ENCODE measurements at places on chromosomes 13 and 19.

- no peak for DNase-seq
Observed at GRCh38 chr19:3499738-3500428, 591 bp downstream of the DOHH start.

GRCh38 chr19:14769201-14769600, 9.2 kb downstream of the ADGRE2 start:
- no peak for DNase-seq

- no peak for DNase-seq
Observed at GRCh38 chr13:93368718-93369117, 142.1 kb downstream of the GPC6 start.

GRCh38 chr13:51729866-51730553, 74.0 kb downstream of the DHRS12 start:
- no peak for DNase-seq

DNA sequence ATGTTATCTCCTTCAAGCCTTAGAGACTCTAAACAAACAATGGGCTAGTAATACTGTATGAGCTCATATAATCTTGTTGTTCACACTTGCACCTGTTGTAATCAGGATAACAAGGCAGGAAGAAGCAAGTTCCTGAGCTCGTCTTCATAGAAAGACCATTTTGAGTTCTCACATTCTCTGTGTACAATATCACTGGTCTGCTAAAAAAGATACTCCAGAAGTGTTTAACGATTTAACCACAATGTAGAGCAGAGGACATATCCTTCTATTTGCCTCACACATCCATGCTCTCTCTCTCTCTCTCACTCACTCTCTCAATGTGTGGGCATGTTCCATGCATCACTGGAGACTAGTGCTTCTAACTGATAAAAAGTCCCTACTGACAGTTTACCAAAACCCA, 122.9 kb downstream of the MIPEP start:
- no peak for DNase-seq

DNA sequence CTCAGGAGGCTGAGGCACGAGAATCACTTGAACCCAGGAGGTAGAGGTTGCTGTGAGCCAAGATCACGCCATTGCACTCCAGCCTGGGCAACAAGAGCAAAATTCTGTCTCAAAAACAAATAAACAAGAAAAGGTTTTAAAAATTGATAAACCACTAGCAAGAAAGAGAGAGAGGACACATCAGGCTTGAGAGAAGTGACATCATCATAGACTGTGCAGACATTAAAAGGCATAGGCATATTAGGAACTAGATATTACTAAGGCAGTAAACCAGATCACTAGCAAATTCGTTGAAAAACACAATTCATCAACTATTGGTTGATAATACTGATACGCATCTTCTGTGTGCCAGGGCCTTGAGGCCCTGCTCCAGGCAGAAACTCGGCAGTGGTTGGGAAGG, 7.7 kb downstream of the A1BG start:
- no peak for DNase-seq

DNA sequence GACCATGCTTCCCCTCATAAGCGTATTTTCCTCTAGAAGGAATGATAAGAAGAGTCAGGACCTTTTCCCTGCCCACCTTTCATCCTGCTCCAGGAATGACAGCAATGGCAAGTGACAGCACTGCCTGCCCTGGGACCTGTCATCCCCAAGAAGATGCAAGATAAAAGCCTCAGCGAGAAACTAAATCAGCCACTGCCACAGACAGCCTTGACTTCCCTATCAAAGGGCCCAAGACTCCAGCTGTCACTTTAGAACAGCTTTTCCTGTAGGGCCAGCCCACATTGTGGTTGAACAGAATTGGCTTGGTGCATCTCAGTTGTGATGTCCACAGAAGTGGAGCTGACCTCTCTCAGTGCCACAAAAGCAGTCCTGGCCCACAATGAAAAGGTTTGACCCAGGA, 1.1 kb downstream of the RAB8A start:
- no peak for DNase-seq

DNA sequence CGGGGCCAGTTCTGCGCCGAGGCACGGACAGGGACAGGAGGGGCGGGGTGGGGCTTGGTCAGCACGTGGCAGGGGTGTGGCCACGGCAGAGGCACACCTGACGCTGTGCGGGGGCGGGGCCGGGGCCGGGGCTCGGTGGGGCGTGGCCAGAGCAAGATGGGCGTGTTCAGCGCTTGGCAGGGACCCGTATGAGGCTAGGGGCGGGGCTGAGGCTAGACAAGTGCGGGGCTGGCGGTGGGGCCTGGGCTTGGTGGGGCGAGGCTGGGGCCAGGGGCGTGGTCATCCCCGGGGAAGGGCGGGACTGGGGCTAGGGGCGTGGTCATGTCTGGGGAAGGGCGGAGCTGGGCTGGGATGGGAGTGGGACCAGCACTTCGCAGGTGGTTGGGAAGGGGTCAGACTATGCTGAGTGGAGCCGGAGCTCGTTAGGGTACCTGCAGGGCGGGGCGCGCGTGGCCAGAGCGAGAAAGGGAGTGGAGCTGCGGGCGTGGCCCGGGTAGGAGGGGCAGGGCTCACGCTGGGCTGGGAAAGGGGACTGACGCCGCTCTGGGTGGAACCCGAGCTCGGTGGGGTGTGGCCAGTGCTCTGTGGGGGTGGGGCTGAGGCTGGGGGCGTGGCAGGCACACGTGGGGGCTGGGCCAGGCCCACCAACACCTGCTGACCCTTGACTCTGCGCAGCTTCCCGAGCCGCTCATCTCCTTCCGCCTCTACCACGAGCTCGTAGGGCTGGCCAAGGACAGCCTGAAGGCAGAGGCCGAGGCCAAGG, 12.8 kb downstream of the POLR2E start:
- no peak for DNase-seq

All from head of caudate nucleus (tissue), 42 donors.